Anterior cingulate cortex (tissue), 58 donors: ENCODE measurements at places on chromosomes 7 and 10.

- DNase-seq = no peak
These were observed 19.1 kb downstream of the DOCK1 start for GRCh38 chr10:126924180-126924914.

DNA sequence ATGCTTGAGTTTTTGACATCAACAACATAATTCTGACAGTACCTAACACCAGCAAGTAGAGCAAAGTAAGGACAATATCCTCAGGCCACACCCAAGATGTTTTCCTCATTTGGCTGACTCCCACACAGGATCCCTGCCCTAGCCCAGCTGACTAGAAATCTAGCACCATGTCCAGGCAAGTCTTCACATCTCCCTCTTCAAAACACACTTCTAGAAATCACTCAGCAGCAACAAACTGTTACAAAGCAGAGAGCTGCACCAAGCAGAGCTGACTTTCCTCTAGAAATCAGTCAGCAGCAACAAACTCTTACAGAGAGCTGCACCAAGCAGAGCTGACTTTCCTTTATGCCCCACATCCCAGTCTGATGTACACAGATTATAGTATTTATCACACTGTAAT lies 7.7 kb downstream of the TMEM168 start:
- no peak for DNase-seq

GRCh38 chr10:78831461-78831860 lies 237.3 kb upstream of the ZMIZ1 start:
- DNase-seq = no peak

DNA sequence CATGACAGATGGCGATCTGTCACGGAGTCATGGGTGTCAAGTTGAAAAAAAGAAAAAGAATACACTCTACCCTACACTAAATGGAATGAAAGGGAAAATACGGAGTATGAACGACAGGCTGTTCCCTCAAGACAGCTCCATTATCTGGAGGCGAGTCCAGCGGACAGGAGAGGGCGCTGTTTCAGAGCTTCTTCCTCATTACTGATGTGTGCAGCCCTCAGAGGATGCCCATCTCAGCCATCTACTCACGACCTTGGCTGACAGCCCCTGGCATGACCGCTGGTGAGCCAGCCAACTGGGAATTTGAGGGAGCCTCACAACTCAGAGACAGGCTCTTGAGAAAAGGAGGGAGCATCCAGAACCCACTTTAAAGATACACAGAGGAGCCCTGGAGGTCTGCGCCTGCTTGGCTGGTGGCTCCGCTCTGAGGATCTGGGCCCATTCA lies 49.6 kb upstream of the SMNDC1 start:
- DNase-seq = peak; percentile 30

- no peak for DNase-seq
These were observed 72.7 kb downstream of the PTPRZ1 start for GRCh38 chr7:121945480-121946236.

DNA sequence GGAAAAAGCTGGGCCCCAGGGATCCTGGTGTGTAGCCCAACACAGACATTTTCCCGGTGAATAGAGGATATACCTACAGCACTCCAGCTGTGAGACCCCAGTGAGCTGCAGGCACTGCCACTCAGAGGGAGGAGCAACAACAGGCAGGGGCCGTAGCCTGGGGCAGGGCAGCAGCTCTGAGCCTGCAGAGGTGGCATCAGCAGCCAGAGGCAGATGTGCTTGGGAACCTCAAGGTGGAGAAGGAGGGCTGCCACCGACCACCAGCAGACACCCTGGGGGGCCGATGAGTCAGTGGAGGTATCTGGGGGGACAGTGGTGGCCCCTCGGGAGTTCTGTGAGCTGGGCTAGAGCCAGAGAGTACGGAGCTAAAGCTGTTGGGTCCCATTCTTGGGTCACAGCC lies 110.2 kb upstream of the GDF10 start:
- DNase-seq = no peak

DNA sequence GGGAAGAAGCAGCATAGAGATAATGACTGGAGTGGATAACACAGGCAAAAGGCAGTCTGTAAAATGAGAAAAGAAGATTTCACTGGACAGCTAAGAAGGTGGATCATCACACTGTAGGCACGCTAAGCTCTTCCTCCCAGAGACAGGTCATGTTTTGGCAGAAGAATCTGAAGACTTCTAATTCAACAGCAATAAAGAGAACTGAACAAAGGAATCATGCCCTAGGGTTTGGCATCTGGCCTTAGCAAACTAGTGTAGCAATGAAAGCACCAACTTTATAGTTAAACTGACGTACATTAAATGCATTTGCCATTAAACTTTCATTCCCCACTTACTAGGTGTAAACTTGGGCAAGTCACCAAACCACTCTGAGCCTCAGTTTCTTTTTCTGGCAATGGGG lies 84.4 kb upstream of the SEM1 start:
- no peak for DNase-seq

GRCh38 chr7:83633516-83633915 lies 15.4 kb downstream of the SEMA3E start:
- no peak for DNase-seq

- DNase-seq = no peak
These were observed 3.4 kb upstream of the IL6 start for GRCh38 chr7:22723637-22724036.

GRCh38 chr7:101933688-101934121 lies 116.3 kb downstream of the CUX1 start:
- no peak for DNase-seq

DNA sequence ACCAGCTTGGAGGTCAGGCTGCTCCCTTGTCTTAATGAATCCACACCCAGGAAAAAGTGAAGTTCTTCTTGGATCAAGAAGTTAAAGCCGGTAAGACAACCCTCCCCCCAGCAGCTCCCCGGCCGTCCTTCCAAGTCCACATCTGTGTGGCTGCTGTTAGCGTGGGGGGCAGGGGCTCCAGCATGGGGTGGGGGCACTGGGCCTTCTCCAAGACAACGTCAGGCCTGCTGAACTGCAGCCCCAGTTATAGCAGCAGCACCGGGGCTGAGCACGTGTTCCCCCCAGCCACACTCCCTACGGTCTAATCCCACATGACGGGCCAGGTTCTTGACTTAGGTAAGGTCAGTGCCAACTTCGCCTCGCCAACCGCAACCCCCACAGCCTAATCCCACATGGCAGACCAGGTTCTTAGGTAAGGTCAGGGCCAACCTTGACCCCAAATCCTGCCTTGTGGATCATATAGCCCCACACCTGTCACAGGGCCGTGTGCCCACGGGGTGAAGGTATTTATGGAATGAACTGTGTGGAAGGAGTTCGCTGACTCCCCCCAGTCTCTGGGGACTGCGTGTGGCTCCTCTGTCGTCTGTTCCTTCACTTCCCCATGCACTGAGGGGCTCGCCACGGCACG lies 30.4 kb upstream of the EN2 start:
- no peak for DNase-seq
